ENCODE measurements at places on chromosomes 6 and 20. TPM values are rescaled to one million over a fixed set of nuclear protein-coding genes. Genes with fewer than 3 reads are reported as not detected.

Gene PTGIS
- 124 TPM for total RNA-seq

Gene POLH
- 10.7 TPM for total RNA-seq

Gene HTR1B
- total RNA-seq = 0.16 TPM

Gene PDE7B
- total RNA-seq = 5.4 TPM

Gene MLIP
- 0.29 TPM for total RNA-seq

Gene NFKBIL1
- total RNA-seq = 11.4 TPM

Gene TMEM217
- total RNA-seq = 0.51 TPM

Gene HLA-DRA
- 174 TPM for total RNA-seq

Gene WFDC12
- not detected for total RNA-seq

Gene DUSP15
- 0.77 TPM for total RNA-seq

Gene PNISR
- total RNA-seq = 66.4 TPM

Gene GNMT
- 0.61 TPM for total RNA-seq

Gene SALL4
- 0.16 TPM for total RNA-seq

Gene SAMD10
- 2.9 TPM for total RNA-seq

Gene FAM209A
- total RNA-seq = 0.45 TPM

Gene FAM120B
- 27.8 TPM for total RNA-seq

Gene AHCY
- 56.8 TPM for total RNA-seq

Gene KHDC1
- total RNA-seq = 0.35 TPM

Gene LY6G5C
- total RNA-seq = 1.9 TPM

Gene NMBR
- not detected for total RNA-seq

Gene SGK2
- total RNA-seq = 14.0 TPM

Gene DNAH8
- not detected for total RNA-seq

Gene COL9A3
- total RNA-seq = 0.42 TPM

Gene DDO
- total RNA-seq = 3.2 TPM

Gene TCF19
- 2.1 TPM for total RNA-seq

Gene LY86
- total RNA-seq = 5.4 TPM

Gene BNIP5
- total RNA-seq = not detected

Gene EPPIN
- total RNA-seq = not detected

Gene CUTA
- 103 TPM for total RNA-seq

Measured in mesenteric fat pad (tissue), 1 donor.